ENCODE measurements at places on chromosomes 1 and 21.
A peak's percentile ranks its signal among the peaks of the same experiment; 100 is the strongest.

GRCh38 chr1:161166669-161167548 is 683 bp downstream of the PPOX start:
- DNase-seq, result peak; percentile 16

GRCh38 chr1:86758570-86758969 is 54.2 kb downstream of the SH3GLB1 start:
- DNase-seq, result no peak

DNA sequence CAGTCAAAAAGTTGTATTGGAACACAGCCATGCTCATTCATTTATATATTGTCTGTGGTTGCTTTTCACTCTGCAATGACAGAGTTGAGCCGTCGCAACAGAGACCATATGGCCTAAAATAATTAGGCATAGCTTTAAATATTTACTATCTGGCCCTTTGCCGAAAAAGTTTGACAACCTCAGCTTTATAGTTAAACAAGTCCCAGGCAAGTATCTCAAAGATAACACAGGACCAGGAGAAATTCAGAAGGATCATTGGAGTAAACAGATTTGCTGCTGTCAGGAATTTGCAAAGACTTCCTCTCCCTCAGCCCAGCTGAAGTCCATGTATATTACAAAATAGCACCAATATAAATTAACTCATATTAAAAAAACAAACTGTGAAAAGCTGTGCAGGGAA is 34.4 kb downstream of the NID1 start:
- no peak for DNase-seq

DNA sequence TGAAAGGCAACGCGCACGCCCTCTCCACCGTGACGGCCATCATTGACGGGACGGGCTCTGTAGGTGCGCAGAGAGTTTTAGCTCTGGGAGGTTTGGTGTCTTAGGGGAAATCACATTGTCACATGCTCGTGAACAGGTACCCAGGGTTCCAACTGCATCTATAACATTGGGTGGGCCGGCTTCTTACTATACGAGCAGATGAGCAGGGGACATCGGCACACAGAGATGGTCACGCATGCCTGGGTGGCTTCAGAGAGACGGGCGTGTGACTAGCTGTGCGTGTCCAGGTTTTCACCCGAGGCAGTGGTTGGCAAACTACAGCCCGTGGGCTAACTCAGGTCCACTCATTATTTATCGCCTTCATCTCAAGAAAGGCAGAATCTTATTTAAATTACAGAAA is 54.7 kb downstream of the SLC37A1 start:
- no peak for DNase-seq

DNA sequence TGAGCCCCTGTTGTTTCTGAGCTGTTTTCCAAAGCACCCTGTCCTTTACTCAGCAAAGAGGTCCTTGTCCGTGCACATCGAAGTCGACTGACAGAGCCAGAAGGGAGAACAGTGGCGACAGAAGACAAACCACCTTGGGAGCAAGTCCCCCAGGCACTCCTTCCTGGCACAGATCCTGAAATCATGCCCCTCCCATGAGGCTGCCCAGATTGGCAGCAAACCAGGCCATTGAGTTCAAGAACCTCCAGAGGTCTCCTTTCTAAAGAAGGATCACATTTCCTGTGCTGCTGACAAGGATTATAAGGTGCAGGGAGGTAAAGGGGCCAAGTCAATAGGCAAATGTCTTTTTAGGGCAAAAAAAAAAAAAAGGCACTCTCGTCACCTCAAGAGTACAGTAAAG is 84.7 kb upstream of the HIVEP3 start:
- no peak for DNase-seq

GRCh38 chr1:229101011-229101871 is 169.7 kb upstream of the RAB4A start:
- no peak for DNase-seq

- no peak for DNase-seq
Observed at GRCh38 chr1:94741996-94742395, 78.2 kb upstream of the SLC44A3 start.

- DNase-seq, result no peak
Observed at GRCh38 chr1:9649769-9650168, 1.8 kb upstream of the PIK3CD start.

DNA sequence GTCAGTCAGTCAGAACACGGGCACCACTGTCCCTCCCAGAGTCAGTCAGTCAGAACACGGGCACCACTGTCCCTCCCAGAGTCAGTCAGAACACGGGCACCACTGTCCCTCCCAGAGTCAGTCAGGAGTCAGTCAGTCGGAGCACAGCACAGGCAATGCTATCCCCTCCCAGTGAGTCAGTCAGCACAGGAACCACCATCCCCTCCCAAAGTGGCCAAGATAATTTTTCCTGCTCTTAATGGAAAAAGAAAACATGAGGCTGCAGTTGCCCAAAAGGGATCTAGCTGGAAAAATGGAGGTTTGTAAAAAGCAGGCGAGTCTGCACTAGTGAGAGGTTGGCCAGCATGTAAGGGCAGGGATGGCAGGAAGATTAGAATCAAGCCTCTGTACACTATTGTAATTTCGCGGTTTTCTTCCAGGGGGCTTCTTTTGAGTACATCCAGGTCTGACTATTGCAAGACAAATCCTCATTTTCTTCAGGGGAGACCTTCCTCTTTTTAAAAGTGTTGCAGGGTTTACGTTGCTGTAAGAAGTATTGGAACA is 213.8 kb downstream of the SIPA1L2 start:
- no peak for DNase-seq

- no peak for DNase-seq
Observed at GRCh38 chr1:44723064-44723463, 7.9 kb downstream of the RNU5D-1 start.

All from neural crest cell (in vitro differentiated cells).